Fibroblast of skin of right biceps (primary cell): ENCODE measurements at places on chromosomes 1 and 21.
A peak's percentile ranks its signal among the peaks of the same experiment; 100 is the strongest.

DNA sequence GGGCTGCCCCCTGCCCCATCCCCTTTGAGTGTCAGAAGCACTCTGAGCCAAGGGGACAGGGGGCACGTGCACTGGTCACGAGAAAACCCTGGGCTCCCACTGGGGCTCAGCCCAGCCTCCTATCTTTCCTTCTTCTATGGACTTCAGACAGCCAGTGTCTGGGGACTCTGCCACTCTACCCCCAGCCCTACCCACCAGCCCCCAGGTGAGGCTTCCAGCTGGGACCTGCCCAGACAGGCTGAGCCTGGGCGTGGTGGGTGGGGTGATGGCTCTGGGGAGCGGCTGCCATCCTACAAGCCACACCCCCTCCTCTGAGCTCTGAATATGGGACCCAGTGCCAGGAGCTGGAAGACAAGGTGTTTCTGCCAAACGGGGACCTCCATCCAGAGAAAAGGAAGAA lies 8.0 kb upstream of the SFN start:
- no peak for DNase-seq

- no peak for DNase-seq
Measured at GRCh38 chr1:6004412-6005123, 12.3 kb upstream of the NPHP4 start.

DNA sequence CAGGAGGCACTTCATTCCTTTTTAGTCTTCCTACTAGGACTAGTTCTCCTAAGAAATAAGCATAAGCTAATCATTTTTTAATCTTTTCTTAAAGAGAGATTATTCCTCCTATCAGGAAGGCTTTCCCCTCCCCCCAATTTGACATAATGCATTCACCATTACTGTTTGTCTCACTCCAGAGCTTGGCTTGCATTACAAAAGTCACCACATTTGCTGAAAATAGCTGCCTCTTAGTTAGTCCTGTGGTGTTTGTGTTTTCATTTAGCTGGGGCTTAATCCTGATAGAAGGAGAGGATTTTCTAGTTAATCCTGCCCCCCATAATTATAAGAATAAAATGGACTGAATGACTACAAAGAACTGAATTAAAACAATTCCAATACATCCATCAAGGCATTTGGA lies 307.1 kb upstream of the RRP15 start:
- DNase-seq, result no peak

GRCh38 chr1:211524521-211524920 lies 32.6 kb upstream of the RD3 start:
- no peak for DNase-seq

- DNase-seq, result no peak
Measured at GRCh38 chr1:166859597-166859996, 16.5 kb downstream of the TADA1 start.

DNA sequence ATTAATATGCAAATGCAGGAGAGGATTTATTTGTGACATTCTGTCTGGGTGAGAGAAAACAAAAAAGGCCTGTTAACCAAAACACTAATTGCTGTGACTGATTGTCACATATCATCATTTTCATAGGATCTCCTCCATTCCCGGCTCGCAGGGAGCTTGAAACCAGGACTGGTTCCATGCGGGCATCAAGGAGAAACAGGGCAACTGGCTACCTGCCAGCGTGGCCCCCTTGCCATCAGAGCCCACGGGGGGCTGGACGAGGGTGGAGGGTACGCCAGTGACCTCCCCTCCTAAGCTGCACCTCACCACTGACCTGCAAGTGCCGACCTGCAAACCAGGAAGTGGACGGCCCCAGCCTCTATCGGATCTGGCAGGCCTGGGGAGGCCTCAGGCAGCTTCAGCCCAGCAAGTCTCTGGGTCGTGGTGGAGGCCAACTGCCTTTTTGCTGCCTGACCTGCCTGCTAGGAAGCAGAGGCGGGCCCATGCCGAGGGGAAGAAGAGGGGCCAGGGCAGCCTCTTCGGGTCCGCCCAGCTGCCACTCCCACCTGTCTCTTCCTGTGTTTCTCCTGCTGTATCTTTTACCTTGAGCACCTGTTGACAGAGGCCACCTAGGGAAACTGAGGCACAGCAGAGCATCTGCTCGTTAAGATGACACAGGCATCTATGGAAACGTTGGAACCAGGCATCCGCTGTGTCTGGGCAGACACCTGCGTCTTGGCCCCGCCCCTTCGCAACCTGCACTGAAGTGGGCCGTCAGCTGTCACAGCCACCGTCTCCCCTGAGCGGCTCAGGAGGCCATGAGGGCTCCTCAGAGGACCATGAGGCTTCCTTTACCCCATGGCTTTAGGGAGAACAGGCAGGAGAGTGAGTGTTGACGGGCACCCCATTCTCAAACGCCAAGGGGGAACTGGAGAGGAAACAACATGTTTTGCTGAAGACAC lies 74.8 kb downstream of the CASZ1 start:
- no peak for DNase-seq

GRCh38 chr1:8211883-8212579 lies 105.9 kb upstream of the SLC45A1 start:
- DNase-seq, result peak; percentile 99

DNA sequence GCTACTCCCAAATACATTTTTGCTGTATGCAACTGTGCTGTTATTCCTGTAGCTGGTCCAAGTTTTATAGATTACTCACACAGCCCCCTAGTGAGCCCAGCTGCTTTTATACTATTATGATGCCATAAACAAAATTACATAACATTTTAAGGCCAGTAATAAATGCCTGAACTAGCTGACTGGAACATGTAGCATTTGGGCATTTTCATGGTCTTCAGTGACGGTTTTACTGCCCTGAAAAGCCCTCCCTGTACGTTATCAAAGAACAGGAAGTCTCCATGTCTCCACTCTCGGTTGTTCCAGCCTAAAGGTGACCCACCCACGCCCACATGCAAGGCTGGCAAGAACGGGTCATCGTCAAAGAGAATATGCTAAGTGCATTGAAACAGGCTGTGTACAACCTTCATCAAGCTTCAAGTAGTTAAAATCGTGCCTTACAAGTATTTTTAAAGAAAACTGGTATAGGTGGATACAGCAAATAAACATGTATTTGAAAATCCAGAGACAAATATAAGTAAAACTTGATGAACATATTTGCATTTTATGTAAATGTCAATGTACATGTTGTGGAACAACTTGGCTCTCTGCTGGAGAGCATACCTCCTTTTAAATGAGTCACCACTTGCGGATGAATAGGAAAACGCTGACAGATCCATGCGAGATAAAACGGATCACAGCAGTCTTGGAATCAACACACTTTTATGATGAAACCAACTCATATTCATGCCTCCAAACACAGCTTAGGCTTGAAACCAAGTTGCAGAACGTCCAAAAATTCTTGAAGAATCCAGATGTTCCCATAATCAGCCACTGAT lies 520.5 kb downstream of the SMYD3 start:
- DNase-seq, result peak; percentile 89

- no peak for DNase-seq
Measured at GRCh38 chr1:9119745-9120144, 9.2 kb downstream of the GPR157 start.

DNA sequence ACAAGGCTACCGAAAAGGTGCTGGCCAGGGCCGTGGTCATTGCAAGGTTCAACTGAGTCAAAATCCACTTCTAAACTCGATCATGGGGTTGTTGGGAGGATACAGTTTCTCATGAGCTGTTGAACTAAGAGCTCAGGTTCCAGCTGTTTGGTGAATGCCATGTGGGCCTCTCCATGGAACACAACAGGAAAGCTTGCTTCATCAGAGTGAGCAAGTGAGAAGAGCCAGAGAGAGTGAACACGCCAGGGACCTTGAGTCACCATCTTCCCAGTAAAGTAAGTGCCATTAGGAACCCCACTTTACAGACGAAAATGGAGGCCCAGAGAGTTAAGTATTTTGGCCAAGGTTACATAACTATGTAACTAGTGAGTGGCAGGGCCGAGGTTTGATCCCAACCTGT lies 475.1 kb upstream of the VAMP3 start:
- no peak for DNase-seq

DNA sequence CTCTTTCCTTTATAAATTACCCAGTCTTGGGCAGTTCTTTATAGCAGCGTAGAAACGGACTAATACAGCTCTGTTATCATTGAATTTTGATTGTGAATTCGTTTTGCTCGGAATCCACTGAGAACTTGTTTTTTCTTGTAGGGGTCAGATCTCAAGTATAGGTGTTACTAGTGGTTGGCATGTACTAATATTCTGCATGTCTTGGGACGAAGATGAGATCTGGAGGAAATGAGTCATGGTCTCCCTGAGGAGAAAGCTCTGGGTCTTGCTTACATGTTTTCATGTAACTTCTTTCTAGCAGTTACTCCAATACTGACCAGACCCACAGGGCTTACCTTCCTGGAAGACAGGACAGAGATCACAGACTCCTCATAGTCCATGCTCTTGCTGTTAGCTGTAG lies 30.3 kb downstream of the ZSCAN20 start:
- DNase-seq, result peak; percentile 63

GRCh38 chr21:28794371-28794851 lies 198.3 kb downstream of the LTN1 start:
- no peak for DNase-seq

DNA sequence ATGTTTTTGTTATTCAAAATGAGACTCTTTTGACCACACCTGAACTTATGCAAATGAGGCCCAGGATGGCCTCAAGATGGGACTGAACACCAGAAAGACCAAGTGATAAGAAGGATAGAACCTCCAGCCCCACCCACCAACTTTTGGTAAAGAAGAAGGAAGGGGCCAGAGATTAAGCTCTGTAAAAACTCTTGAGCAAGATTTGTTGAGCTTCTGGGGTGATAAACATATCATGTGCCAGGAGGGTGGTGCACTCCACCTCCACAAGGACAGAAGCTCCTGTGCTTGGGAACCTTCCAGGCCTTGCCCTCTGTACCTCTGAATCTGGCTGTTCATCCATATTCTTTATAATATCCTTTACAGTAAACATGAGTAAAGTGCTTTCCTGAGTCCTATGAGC lies 5.3 kb downstream of the RSPH1 start:
- no peak for DNase-seq

GRCh38 chr21:28738882-28739281 lies 253.8 kb downstream of the LTN1 start:
- DNase-seq, result no peak

GRCh38 chr1:177927021-177927596 lies 42.7 kb downstream of the SEC16B start:
- peak; percentile 89 for DNase-seq

DNA sequence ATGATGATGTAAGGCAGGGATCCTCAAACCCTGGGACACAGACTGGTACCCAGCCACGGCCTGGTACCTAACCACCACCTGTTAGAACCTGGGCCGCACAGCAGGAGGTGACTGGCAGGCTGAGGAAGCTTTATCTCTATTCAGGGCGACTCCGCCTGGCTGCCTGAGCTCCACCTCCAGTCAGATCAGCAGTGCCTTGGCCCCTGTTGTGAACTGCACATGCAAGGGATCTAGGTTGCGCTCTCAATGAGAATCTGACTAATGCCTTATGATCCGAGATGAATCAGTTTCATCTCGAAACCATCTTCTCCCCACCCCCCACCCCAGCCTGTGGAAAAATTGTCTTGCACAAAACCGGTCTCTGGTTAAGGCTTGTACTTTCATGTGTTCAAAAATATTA lies 4.2 kb downstream of the RNPC3 start:
- DNase-seq, result peak; percentile 57

GRCh38 chr1:107979926-107980325 lies 14.9 kb upstream of the VAV3 start:
- DNase-seq, result no peak

- DNase-seq, result peak; percentile 73
Measured at GRCh38 chr1:197736685-197737084, 38.6 kb downstream of the DENND1B start.

DNA sequence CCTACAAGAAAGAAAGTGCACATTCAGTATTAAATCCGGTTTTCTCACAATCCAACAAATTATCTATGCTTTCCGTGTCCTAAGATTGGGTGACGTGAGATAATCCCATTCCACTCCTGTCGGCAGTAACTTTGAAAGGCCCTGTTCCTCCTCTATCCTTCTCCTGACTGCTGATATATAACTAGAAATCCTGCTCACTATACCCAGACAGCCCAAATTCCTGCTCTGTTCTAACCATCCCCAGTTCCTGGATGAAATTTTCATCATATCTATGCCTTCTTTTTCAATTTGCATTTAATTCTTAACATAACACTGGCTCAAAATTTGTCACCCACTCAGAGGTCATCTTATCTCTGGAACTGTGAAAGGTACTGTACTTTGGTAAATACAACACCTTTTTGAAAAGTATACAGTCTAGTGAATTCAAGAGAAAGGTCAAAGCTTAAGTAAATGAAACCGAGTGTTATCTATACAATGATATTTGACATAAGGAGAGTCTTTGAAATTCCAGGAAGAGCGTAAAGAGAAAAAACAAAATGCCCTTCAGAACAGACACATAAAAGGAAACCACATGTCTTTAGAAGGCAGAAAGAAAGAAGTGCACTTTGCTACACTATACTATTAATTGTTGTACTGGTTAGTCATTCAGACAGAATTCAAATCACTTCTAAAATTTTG lies 200.5 kb upstream of the NEGR1 start:
- DNase-seq, result no peak

DNA sequence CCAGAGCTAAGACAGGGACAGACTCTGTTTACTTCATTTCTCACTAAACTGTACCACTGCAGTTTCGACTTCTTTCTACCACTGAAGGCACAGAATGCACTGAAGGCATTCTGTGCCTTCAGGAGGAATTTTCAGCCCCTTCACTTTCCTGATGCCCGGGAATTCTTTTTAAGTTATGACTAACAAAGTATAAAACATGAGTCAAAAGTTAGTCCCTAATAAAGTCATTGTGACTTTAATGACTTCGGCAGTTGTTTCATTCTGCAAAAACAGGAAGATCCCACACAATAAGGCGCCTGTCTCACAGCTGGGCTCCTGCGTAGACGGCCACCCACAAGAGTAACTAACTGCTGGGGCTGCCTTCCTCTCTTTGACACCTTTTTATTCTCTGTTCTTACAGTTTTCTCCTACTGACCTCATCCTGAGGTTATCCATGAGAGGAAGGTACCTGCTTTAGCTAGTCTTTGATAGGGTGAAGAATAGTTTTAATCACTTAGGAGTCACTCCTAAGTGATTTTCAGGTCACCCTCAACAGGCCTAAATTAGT lies 183.9 kb upstream of the SGIP1 start:
- peak; percentile 75 for DNase-seq

DNA sequence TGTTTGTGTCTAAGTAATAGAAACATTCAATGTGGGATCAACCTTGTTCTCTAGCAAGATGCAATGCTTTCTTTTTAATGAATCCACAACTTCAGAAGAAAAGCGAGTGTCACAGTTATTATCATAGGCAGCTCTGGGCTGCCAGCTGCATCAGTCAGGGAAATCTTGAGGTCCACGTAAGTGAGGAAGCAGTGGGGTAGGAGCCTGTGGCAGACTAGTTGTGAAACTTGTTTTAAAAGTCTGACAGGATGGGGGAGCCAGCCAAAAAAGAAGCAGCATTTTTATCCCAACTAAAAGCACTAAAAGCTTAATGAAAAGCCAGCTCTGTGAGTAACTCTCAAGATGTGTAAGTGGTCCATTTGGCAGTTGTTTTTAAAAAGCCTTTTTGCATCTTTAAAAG lies 113.1 kb downstream of the ZNF326 start:
- DNase-seq, result no peak

DNA sequence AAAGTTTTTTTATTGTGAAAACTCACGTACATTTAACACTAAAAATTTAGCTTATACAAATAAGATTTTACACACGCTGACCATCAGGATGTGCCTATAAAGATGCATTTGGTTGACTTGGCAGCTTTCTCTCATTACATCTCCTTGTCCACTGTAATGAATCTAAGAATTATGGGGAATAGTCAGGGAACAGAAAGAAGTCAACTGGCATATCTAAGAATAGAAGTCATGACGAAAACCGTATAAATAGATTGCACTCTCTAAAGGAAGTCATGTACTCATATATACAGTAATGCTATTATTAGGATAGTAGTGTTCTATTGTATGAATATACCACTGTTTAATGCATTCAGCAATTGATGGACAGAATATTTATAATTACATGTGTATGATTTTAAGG lies 575.8 kb upstream of the B3GALT2 start:
- no peak for DNase-seq
